ENCODE measurements at places on chromosomes 7 and 10. TPM values are rescaled to one million over a fixed set of nuclear protein-coding genes. Genes with fewer than 3 reads are reported as not detected.

Gene LMOD2
- total RNA-seq, result not detected

Gene ANKRD26
- total RNA-seq, result 11.7 TPM

Gene IQUB
- 0.83 TPM for total RNA-seq

Gene ABCB1
- 0.77 TPM for total RNA-seq

Gene FZD8
- 0.77 TPM for total RNA-seq

GRCh38 chr7:15557686-15558085, 4.1 kb downstream of the AGMO start:
- DNase-seq, result no peak

DNA sequence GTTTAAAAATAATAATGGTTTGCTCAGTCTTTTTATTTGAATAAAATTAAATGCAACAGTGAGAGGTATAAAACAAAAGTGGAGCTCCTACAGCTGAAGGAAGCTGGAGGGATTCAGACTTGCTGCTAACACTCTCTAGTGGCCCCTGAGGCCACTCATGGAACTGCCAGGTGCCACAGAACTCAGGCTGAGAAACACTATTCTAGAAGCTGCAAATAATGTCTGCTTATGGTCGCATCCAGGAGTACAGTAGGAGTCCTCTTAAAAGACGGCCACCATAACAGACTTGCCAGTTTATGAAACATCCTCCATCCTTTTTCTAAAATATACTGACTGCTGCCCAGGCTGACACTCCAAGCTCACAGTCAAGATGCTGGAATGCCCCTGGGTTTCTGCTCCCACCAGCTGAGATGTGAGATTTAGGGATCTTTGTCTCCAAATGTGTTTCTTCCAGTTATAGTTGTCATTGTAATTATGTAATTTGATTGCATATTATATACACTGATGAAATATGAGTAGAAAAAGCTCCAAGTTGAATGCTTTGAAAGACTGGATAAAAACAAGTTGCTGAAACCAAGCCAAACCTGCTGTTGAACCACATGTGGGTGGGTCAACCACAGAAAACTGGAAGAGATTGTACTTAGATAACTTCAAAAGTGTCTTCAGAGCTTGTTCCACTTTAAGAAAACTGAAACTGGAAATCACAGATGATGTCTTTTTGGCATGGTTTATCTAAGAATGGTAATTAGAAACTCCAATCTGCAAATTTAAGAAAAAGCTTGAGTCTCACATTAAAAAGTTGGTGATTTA, 213.7 kb upstream of the AOAH start:
- DNase-seq, result no peak

- DNase-seq, result no peak
Observed at GRCh38 chr10:75648351-75648750, 216.9 kb downstream of the LRMDA start.

GRCh38 chr7:39540320-39540719, 25.9 kb upstream of the YAE1 start:
- no peak for DNase-seq

- no peak for DNase-seq
Observed at GRCh38 chr10:99540306-99540656, 7.5 kb downstream of the NKX2-3 start.

DNA sequence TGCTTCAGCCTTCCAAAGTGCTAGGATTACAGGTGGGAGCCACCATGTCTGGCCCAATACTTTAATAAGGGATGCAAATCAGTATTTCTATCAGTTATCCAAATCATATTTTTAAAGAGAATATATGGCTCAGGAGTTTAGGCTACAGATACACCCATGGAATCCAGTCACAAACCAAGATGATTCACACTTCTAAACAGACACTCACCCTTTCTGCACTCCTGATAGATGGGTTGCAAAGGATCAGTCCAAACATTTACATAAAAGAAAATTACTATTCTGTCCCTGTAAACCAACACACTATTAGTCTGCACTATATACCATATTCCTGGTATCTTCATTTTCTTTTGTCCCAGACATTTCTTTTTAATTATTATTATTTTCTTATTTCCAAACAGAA, 2.2 kb downstream of the MORN4 start:
- DNase-seq, result peak; percentile 21
